SJSA1 (cell line): ENCODE measurements at places on chromosomes 5 and 9.

DNA sequence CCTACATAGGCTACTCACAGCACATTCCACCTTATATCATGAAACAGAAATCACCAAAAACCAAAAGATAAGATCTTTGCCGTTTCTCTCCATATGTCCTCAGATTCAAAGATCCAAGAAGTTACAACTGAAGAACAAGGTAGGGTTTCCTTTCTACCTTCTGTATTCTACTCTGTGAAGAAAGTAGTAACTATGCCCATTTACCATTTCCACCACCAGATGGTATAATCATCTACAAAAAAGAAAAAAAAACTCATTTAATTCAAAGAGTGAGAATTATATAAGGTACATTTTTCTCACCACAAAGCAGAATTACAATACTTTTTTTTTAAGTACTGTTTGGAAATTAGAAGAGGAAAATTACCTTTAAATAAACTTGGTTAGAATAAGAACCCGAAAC is 172.6 kb upstream of the PTGER4 start:
- DNase-seq = no peak

GRCh38 chr5:2912741-2913140 is 161.3 kb upstream of the IRX2 start:
- no peak for DNase-seq

GRCh38 chr5:125289606-125290005 is 543.2 kb upstream of the ZNF608 start:
- DNase-seq = no peak

GRCh38 chr9:5512658-5513452 is 2.5 kb downstream of the PDCD1LG2 start:
- no peak for DNase-seq

DNA sequence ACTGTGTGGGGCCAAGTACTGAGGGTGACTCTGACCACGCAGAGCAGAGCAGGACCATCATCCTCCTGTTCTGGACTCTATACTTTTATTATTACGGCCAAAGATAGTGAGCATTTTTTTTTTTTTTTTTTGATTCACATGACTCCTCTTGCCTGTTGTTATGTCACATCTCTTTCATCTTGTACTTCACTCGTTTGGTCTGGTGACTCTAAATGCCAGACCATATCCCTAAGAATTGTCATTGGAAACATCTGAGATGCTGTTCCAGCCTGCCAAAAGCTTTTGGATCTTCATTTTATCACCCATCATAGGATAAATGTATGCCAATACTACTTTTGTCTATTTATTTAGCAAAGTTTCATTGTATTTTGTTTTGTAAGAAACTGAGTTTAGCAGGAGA is 168.2 kb upstream of the RAI14 start:
- no peak for DNase-seq

DNA sequence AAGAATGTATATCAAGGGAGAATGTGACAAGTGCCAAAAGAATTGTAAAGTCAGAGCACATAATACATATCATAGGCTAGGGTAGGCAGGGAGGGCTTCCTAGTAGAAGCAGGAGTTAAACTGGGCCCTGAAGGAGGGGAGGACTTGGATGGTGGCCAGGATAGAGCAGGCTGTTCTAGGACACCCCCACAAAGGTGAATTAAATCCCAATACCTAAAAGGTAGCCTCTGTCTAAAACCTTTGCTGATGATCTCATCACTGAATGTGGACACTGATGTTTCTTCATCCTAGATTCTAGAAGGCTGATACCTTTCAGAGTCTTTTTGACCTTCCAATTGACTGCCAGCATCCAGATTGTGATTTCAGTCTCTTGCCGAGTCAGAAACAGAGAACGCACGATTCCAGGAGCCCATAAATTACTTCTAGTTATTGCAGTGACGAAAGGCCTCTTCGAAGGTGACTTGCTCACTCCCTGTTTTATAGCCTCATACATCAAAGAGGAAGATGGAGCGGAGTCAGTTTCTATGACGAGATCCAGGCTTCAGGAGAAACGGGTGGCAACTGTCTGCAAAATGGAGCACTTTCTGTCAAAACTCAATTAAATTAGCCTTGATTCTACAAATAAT is 43.2 kb downstream of the KIF4B start:
- no peak for DNase-seq

DNA sequence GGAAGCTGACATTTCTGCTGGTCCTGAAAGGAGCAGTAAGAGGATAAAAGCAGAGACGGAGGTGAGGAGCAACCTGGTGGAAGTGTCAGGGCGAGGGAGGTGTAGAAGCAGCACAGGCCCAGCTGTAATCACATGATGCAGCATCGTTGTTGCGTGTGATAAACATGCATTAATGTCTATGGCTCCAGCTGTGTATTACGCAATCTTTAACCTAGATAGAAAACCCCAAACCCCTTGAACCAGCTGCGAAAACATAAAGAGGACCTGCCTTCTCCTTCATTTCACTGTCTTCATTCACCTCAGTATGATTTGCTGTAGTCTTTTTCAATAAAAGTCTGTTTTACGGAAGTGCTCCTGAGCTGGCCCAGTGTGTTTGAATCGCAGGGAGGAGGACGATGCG is 162.9 kb downstream of the NTRK2 start:
- no peak for DNase-seq

DNA sequence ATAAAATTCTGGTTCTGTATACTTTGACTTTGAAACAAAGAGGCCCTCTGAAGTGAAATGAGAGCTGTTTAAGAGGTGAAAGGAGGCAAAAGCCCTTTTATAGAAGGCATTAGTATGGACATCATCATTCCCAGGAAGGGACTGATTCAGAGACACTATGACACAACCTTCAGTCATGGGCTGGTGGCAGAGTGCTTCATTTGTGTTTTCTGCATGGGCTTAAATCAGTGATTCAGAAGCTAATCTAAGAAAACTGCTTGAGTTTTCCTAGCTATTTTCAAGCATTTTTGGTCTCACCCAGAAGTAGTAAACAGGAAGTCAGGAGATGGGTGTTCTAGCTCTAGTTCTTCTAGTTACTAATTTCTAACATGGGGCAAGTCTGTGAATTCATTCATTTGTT is 288.9 kb downstream of the TRPM3 start:
- no peak for DNase-seq

DNA sequence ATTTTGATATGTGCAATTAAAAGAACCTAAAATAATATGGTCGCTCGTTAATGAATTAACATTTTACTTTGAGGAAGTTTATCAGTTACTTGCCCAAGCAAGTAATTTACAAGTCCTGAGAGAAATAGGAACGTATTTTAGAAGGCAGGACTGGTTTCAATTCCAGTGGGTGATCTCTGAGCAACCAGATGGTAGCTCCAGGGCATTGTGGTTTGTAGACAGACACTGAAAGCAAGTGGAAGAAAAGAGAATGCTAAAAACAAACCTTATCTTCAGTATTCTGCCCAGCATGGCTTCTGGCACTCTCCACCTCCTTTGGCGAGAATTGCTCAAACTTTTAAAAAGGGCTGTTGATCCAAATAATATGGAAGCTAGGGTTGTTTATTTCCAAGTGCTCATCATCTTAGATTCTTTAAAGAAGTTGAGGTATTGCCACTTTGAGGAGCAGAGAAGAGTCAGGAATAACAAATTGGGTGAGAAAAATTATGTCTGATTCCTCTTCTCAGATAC is 31.8 kb upstream of the ERAP2 start:
- DNase-seq = no peak

DNA sequence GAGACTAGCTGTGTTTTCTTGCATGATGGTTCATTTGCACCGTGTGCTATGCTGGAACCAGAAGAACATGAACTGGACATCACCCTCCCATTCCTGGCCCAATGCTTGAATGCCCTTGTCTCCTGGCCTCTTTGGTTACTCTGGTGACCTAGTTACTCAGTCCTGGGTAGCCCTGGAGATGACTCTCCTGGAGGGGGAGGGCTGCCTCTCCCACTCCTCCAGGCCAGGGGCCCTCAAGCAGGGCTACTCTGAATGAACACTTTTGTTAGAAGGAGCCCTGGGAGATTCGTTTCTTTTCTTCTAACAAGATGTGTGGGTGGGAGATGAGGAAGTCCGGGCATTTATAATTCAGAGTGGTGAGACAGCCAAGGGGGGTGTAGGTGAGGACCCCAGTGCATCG is 12.0 kb upstream of the NKX2-5 start:
- DNase-seq = no peak

- no peak for DNase-seq
These were observed 274.2 kb downstream of the TMEM167A start for GRCh38 chr5:82802954-82803353.
